Liver (tissue), 10 donors: ENCODE measurements at places on chromosomes 11 and 22. TPM values are rescaled to one million over a fixed set of nuclear protein-coding genes. Genes with fewer than 3 reads are reported as not detected.

DNA sequence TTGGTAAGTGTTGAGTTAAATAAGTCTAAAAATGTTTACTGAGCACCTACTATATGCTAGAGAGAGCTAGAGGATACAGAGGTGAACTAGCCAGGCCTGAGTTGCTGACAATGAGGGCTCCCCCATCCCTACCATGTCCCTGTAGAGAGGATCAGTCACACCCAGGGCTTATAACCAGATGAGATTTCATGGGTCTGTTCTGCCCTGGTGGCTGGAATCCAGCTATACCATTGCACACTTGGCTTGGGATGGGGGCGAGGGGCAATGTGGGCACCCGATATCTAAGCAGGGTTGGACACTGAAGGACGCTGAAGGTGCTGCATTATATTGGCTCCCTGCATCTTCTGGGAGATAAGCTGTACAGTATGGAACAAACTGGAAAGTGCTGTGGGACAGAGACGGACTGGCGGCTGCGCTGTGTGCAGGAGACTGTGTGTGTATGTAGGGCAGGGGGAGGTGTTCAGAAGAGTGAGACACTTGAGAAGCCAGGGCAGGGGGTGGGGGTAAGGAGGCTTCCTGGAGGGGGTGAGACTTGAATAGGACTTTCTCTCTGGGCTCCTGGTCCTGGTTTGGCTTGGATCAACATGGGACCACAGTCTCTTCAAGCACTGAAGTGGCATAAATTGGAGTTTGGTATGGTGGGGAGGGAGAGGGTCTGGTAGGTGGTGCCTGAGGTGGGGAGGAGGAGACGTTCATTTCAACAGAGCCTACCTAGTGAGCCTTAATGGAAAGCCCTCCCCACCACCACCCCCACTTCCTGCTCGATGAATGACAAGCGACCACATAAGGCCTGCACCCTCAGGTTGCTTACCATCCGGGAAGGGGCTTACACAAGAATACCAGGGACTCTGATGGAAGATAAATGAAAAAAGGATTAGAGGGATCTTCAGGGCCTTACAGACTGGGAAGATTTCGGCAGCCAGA lies 1.8 kb downstream of the CD82 start:
- DNase-seq, result no peak

DNA sequence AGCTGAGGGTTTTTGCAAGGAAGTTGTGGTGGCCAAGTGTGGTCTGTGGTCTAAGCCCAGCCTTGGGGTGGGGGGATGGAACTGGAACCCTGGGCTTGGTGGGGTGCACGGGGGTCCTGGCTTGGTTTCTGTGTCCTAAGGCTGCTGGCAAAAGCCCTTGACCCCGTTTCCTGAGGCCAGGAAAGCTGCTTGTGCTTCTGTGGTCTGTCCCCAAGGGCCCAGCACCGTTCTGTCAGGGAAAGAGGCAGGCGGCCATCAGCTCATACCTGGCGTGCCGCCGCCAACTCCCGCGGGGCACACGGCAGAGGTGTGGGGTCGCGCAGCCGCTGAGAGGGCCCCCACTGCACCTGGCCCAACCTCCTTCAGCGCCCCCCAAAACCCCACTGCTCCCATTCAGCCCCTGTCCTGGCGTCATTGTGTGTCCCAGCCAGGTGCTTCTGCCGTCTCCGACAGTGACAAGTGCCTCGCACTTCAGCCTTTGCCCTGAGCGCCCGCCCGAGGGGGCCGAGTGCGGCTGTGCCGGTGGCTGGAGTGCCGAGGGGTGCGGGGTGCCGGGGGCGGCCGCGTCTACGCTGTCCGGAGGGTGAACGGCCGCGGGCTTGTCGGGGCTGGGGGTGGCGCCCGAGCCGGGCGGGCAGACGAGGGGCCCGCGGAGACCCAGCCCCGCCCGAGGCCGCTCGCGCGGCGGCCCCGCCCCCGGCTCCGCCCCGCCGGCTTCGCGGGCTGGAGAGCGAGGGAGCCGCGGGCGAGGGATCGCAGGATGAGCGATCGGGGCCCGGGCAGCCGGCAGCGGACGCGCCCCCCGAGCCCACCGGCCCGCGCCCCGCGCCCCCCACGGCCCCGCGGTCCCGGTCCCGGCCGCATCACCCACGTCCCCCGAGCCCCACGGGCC lies at the start of gene CNIH2:
Gene CNIH2, plus strand, starts transcription at position 705 of the 892 bp plus-strand sequence. CDS start 282 bp downstream, outside the sequence.
- peak; percentile 57 for DNase-seq

The LRFN4 gene
- 1.5 TPM for polyA plus RNA-seq

DNA sequence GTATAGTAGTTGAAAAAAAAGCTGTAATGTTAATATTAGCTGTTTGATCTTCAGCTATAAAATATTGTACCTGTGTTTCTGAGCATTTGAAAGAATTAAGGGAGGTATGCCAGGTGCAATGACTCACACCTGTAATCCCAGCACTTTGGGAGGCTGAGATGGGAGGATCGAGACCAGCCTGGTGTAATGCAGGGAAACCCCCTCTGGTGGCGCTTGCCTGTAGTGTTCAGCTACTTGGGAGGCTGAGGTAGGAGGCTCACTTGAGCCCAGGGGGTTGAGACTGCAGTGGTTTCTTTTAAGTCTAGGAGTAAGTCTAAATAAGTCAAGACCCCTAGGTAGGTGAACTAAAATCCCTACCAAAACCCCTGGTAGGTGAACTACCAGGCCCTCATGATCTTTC lies 37.1 kb downstream of the TAF1D start:
- DNase-seq, result no peak

The C1QTNF5 gene
- 6.4 TPM for polyA plus RNA-seq

GRCh38 chr22:45925811-45926351 lies 51.1 kb downstream of the WNT7B start:
- DNase-seq, result no peak

DNA sequence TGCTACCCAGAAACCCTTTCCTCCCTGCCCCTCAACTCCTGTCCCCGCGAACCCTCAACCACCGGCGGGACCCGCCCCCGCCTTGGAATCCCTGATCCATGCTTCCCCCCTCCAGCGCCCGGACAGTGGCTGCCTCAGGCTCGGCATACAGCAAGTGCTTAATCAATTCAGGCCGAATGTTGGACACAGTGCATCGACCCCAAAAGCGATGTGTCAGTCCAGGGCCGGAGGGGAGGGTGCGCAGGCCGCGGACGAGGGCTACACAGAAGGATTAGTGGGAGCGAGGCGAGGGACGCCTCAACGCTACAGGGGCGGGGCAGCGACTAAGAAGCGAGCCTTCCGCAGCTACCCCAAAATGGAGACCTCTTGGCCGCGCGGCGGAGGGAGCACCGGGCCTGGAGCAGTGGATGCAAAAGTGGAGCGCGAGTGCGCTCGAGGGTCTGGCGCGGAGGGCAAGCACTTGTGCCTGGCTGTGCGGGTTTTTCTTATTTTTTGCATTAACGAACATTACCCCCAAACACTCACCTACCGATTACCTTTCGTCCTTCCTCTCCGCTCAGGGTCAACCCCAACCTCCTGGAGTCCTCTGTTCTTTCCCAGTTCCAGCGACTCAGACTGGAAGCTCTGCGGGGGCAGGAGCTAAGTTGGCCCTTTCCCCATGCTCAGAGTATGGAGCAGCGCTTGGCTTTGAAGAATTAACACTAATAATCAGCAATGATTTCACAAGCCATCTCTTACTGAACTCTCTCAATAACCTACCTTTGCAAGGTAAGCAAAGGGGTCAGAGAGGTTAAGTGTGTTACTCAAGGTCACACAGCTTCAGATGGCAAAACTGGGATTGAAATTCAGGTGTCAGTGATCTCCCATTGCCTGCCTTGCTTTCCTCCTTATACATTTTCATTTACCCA lies 30.0 kb upstream of the WNT11 start:
- peak; percentile 66 for DNase-seq

The APOL4 gene
- polyA plus RNA-seq, result 2.2 TPM

DNA sequence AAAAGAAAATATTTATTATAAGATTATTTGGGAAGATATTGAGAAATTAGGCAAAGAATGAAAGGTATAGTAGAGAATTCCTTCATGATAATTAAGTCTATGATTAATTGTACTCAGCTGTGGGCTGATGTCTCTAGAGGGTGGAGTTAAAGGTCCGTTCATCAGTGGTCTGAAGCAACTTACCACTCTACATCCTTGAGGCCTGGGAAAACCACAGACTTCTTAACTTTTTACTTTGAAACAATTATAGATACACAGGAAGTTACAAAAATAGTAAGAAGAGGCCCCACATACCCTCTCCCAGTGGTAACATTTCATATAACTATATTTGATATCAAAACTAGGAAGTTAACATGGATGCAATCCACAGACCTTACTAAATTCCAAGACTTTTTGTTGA lies 167.0 kb upstream of the NECTIN1 start:
- DNase-seq, result no peak

The SPDYC gene
- 1.1 TPM for polyA plus RNA-seq

GRCh38 chr11:74195828-74196227 lies 24.7 kb downstream of the PPME1 start:
- DNase-seq, result no peak

DNA sequence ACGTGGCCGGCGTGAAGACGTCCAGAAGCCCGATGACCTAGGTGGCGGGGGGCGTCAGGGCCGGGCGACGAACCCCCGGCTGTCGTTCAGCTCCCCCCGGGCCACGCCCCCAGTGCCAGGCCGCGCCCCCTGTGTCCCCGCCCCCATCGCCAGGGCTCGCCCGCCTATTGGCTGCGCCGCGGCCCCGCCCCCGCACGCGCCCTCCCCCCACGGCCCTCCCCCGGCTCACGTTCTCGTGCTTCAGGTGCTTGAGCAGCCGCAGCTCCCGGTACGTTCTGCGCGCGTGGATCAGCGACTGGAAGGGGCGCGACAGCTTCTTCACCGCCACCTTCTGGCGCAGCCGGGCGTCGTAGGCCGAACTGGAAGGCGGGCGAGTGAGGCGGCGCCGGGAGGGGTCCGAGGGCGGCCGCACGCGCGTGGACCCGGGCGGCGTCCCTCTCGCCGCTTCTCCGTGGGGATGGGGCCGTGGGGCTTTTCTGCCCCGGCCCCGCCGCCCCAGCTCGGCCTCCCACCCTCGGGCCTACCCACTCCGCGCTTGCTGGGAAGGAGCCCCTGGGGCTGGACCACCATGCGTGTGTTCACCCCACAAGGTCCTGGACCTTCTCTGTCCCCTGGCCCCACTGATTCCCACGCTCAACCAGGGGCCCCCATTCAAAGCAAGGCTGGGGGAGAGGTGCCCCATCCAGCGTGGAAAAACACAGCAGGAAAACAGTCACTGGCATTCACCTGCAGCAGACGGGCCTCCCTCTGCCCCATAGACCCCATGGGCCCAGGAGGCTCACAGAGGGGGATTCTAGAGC lies 2.4 kb downstream of the MAPK11 start:
- DNase-seq, result peak; percentile 53

The STIP1 gene
- polyA plus RNA-seq, result 33.7 TPM
